SW 1271 (cell line): ENCODE measurements at places on chromosomes 1 and 21.
A peak's percentile ranks its signal among the peaks of the same experiment; 100 is the strongest.

- DNase-seq: no peak
Observed at GRCh38 chr1:177848577-177848976, 121.3 kb downstream of the SEC16B start.

GRCh38 chr1:182766881-182767645 is 22.5 kb upstream of the NPL start:
- no peak for DNase-seq

DNA sequence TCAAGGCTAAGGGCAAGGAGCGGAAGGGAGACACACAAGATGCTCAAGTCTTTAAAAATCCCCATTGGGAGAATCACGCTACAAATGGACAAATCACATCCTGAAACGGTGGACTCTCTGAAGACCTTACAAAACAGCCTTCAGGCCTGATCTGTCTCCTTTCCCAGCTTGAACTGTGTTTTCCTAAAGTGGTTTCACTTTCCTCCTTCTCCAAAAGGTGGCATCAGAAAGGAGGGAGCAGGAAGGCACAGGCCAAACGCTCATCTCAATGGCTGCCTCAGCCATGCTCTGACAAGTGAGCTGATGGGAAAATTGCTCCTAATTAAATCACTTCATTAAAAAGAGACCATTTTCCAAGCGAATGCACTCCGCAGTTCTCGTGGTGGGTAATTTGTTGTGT is 47.7 kb downstream of the UTP25 start:
- no peak for DNase-seq

- DNase-seq: no peak
Observed at GRCh38 chr1:36307601-36308330, 1.6 kb downstream of the SH3D21 start.

- DNase-seq: no peak
Observed at GRCh38 chr1:165369255-165369848, 12.8 kb upstream of the LMX1A start.

DNA sequence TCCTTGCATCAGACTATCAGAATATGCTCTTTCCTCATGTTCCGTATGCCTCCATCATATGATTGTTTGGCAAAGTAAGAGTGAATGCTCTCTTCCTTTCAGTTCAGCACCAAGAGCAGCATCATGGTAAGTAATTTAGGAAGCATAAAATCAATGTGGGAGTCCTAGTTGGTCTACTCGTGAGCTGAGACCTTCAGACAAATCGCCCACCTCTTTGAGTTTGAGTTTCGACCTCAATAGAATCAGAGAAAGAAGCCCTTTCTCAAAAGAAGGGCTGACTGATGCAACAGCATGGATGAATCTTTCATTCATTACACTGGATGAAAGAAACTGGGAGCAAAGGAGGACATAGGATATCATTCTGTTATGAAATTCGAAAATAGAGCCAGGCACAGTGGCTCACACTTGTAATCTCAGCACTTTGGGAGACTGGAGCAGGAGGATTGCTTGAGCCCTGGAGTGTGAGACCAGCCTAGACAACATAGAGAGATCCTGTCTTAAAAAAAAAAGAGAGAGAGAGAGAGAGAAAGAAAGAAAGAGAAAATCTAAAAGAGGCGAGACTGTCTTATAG is 112.5 kb downstream of the ZC3H11B start:
- no peak for DNase-seq

- no peak for DNase-seq
Observed at GRCh38 chr1:2303016-2303775, 75.1 kb downstream of the SKI start.

- no peak for DNase-seq
Observed at GRCh38 chr1:2617971-2618470, 14.8 kb downstream of the MMEL1 start.

GRCh38 chr1:36699113-36699911 is 216.6 kb upstream of the CSF3R start:
- no peak for DNase-seq

DNA sequence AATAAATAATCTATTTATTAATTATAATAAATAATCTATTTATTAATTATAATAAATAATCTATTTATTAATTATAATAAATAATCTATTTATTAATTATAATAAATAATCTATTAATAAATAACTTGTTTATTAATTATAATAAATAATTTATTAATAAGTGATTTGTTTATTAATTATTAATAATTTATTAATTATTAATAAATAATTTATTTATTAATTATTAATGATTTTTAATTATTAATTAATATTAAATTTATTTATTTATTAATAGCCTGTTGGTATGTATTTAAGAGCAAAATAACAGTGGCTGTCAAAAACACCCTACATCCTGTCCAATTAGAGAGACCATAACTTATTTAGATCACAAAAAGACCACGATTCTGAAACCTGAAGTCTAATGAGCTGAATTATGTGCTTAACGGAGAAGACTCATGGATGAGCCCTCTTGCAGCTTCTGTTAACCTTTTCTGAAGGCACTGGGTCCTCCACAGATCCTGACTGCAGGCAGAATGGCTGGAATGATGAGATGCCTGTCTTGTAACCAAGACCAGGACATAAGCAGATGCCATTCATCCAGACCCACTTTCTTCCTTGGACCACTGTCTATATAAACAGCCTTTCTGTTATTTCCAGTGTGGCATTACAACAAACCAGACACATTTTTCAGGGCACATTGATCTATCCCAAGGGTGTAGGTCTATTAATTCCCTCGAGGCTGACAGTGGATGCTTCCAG is 134.2 kb downstream of the SETD4 start:
- DNase-seq: no peak

GRCh38 chr1:99705385-99705784 is 59.5 kb downstream of the PALMD start:
- DNase-seq: no peak

- DNase-seq: no peak
Observed at GRCh38 chr1:15941044-15941840, 34.7 kb downstream of the ZBTB17 start.

DNA sequence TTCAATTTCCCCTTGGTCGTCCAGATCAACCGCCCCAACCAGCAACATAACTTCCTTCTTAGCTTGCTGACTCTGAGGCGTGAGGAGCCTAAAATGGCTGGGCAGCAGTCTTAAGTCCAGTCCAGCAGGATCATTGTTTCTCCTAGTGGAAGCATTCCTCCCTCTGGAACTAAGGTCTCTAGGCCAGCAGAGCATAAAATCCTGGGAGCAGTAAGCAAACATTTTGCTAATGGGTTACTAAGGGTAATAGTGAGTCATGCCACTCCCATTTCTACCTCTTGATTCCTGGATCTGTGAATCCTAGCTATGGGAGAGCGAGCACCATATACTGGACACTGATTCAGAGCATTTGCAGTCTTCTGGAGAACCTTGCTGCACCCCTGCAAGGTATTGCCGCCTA is 59.9 kb downstream of the ADSS2 start:
- DNase-seq: no peak

DNA sequence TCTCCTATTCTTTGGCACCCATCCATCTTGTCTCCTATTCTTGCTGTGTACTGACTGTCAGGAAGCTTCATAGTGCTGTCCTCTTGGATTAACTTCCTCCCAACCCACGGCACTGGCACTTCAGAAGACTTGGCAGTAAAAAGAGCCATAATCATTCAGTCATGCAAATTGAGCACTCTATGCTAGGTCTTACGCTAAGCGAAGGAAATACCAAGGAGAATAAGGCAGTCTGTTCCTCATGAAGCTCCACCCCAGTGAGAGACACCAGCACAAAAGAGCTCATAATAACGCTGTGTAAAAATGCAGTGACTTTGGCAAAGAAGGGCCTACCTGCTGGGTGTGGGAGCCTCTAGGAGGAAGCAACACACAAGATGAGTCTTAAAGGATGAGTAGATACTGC is 67.1 kb downstream of the GFI1 start:
- no peak for DNase-seq

- DNase-seq: no peak
Observed at GRCh38 chr1:109863667-109864046, 47.0 kb upstream of the CSF1 start.

DNA sequence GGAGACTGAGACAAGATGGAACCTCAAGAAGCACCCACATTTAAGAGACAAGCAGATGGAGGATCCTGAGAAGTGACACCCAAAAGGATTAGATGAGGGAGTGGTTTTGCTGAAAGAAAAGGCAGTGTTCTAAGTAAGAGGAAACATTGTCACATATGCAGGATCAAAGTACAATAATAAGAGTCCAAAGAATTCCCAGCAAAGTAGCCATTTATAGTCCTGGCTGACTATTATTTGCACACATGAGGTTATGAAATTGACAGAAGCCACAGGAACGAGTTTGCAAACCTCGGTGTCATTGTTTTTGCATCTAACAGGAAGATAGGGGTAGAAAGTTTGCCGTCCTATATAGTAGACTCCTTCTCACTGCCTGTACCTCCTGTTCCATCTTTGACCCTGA is 41.3 kb downstream of the CHRM3 start:
- DNase-seq: no peak

DNA sequence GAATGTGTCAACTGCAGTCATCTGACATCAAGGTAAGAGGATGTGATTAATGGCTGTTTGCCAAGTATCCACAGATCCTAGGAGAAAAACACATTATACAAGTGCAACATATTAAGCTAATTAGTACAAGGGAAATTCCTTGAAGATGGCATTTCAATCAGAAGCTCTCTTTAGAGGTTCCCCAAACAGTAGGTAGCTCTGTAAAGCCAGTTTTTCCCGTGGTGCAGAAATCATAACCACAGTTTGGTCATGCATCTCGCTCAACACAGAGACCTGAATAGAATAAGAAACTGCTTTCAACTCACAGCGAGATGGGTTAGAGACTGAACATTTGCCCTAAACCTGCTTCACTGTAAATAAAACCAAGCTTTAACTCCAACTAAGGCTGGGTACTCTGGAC is 230.5 kb upstream of the CAMK1G start:
- DNase-seq: no peak

DNA sequence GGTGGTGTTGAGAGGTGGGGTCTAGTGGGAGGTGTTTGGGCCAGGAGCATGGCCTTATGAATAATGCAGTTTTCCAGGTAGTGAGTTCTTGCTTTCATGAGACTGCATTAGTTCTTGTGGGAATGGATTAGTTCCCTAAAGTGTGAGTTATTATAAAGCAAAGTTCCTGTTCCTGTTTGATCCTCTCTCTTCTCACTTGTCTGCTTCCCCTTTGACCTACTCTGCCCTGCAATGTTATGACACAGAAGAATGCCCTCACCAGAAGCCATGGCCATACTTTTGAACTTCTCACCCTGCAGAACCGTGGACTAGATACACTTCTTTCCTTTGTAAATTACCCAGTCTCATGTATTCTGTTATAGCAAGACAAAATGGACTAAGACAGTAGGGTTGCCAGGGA is 53.6 kb downstream of the MAP3K7CL start:
- no peak for DNase-seq

- DNase-seq: peak; percentile 70
Observed at GRCh38 chr1:200488375-200489165, 78.7 kb upstream of the ZNF281 start.

GRCh38 chr1:231216498-231216897 is 24.5 kb upstream of the GNPAT start:
- no peak for DNase-seq

- DNase-seq: no peak
Observed at GRCh38 chr21:24290151-24290833, 1317.0 kb downstream of the MRPL39 start.

GRCh38 chr1:36942148-36942547 is 92.2 kb downstream of the GRIK3 start:
- no peak for DNase-seq

DNA sequence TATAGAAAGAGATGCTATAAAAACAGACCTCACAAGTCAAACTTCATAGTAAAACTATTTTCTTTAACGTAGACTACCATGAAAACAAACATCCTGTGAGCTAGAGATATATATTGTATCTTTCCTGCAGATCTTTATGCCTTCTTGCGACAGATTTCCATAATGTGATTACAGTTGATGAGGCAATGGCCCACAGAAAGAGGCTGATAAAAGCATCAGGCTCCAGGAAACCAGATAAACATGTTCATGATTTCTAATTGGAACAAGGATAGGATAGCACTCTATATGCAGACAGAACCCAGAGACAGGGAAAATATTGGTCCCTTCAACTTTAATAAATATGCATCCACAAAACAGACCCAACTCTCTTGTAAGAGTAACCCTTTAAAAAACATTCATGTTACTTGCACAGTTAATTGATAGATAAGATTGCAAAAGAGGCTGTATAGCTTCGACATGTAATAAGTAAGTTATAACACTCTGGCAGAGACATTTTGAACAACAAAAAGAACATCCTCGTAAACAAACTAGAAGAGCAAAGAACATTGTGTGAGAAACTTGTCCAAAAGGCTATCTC is 329.4 kb downstream of the AGBL4 start:
- no peak for DNase-seq

DNA sequence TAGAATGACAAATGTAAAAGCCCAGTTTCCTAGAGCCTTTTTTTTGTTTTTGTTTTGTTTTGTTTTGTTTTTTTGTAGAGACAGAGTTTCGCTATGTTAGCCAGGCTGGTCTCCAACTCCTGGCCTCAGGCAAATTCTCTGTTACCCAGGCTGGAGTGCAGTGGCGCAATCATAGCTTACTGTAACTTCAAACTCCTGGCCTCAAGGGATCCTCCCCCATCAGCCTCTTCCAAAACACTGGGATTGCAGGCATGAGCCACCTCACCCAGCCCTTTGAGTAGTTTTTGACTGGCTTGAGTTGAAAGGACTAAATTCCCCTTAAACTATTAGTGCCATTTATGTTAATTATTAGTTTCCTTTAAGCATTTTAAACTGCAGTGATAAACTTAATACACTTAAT is 28.8 kb upstream of the ZBTB18 start:
- DNase-seq: no peak

GRCh38 chr1:161265305-161265704 is 6.8 kb downstream of the PCP4L1 start:
- no peak for DNase-seq

GRCh38 chr1:59057211-59057694 is 239.6 kb upstream of the FGGY start:
- peak; percentile 7 for DNase-seq

DNA sequence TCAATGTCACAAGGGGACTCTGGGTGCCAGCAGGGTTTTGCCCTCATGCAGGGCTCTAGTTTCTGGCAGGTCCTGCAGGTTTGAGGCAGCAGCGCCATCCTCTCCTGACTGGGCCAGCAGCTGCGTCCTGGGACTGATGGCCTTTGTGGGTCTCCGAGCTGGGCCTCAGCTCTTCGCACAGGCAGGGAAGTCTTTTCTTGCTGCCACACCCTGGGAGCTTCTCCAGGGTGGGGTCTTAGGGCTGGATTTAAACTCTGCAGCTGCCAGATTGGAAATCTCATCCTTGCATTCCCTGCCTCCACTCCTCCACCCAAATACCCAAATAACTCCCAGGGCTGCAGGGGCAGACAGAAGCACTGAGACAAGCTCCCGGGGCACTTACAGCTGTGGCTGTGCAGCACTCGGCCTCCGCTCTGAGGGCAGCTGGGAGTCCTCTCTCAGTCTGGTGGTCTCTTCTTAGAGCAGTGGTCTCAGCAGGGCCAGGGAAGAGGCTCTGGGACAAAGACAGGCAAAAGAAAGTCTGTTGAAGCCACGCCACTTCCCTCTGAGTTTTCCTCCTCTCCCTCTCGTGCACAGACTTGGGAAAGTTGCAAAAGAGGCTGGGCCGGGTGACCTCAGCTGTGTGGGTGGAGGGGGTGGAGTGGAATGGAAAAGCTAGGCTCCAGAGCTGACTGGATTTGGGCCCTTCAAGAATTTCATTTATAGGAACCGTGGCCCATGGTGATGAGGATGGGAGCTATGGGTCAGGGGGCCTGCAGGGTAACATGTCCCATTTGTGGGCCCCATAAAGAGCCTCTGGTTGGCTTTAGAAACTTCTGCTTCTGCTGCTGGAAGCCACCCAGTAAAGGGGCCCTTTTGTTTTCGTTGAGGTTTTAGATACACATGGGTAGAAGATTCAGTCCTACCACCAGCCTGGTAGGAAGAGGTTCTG is at the start of gene RAB7B:
RAB7B (minus strand) TSS at position 525 of the 931 bp plus-strand sequence. CDS start 9,260 bp downstream, outside the sequence.
- DNase-seq: no peak
